ENCODE measurements at places on chromosomes 2 and 18.
A peak's percentile ranks its signal among the peaks of the same experiment; 100 is the strongest.

DNA sequence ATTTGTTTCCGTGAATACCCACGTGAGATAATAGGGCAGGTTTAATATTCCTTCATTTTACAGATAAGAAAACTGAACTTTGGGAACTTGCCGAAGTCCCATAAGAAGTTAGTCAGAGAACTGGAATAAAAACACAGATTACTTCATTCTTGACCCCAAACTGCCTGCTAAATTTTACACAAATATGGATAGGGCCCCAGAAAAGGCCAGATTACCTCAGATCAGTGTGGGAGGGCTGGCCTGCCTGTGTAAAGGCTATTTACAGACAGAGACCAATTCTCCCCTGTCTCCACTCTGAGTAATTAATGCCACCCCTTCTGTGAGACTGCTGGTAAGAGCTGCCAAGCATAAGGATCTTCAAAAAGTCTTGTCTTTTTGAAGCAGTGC, 139.2 kb downstream of the MGAT5 start:
- no peak overlapping the region for H3K4me3 ChIP-seq
- H3K4me1 ChIP-seq: peaks cover 8% of the 10 kb centered on the region
- H3K27ac ChIP-seq: no peak overlapping the region
- no peaks in the 10 kb centered on the region for H3K36me3 ChIP-seq
- no peaks in the 10 kb centered on the region for H3K27me3 ChIP-seq

DNA sequence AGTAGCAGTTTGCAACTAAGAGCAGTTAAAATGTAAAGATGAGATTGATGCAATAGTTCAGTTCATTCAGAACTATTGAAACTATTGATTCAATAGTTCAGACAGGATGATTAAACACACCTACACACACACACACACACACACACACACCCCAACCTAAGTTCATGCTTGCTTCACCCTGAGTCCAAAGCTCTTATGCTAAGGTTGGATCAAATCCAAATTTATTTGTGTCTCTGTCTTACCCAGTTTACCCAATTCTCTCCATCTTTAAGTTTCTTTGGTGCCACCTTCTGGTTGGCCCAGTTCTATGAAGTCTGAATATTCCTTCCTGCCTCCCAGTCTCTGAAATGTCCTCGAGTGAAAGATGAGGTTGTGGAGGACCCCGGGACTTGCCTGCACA, 5.1 kb downstream of the SERPINB8 start:
- no peaks in the 10 kb centered on the region for H3K4me1 ChIP-seq
- H3K4me3 ChIP-seq: no peak overlapping the region

DNA sequence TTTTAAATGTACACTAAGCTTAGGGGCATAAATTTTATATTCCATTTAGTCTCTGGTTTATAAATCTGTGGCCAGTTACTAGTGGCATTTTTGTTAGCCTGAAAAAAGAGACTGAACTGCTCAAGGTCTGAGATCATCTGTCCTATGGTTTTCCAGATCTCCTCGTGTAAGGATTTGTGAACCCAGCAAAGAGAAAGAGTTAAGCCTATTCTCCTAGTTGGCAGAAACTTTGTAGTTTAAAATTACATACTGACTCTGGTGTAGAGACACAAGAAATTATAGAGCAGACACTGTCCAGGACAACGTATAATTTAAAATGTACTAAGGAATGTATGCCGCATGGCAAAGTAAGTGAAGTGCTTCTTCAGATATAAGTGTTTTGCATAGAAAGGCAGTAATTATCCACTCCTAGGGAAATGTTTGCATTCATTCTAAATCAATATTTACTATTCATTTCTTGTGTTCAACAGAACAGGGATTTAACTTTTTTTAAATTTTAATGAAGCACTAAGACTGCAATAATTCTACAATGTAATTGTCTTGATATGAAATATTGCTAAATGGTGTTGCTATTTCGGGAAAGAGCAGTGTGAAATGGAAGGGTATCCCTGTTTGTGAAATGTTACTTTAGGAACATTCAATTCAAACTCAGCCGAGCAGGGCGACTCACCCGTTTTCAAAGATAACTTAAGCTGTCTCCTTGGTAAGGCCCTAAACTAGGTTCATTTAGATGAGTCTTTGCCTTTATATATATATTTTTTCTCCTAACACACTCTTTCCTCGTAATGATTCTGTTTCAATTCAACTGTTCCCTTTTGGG, 508.4 kb upstream of the ZEB2 start:
- no peak overlapping the region for H3K4me3 ChIP-seq
- no peaks in the 10 kb centered on the region for H3K36me3 ChIP-seq
- no peak overlapping the region for H3K27ac ChIP-seq
- DNase-seq: no peak

DNA sequence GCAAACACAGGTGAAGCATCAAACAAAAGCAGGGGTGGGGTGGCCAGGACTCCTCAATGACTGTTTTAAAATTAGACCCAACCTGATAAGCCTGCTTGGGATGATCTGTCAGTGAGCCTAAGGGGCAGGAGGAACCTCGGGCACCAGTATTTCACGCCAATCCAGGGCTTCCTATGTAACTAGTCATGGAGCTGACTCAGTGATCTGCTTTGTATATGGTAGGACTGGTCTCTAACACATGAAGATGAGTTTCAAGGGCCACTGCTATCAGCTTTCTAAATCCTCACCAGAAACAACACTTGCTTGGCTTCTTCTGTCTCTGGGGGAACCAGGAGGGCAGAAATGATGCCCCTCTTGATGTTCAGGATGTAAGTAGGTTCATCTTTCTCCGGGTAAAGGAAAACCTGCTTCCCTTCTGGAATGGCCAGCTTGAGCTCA, 6.2 kb downstream of the APOB start:
- no peak overlapping the region for H3K4me3 ChIP-seq
- no peak for DNase-seq
- no peaks in the 10 kb centered on the region for H3K27me3 ChIP-seq
- H3K4me1 ChIP-seq: peaks cover 2% of the 10 kb centered on the region
- no peak overlapping the region for H3K27ac ChIP-seq
- no peaks in the 10 kb centered on the region for H3K36me3 ChIP-seq

GRCh38 chr2:43047187-43047780, 179.1 kb downstream of the ZFP36L2 start:
- H3K36me3 ChIP-seq: no peaks in the 10 kb centered on the region
- no peaks in the 10 kb centered on the region for H3K27me3 ChIP-seq
- peaks cover 34% of the 10 kb centered on the region for H3K4me1 ChIP-seq
- H3K27ac ChIP-seq: no peak overlapping the region
- H3K4me3 ChIP-seq: no peak overlapping the region

DNA sequence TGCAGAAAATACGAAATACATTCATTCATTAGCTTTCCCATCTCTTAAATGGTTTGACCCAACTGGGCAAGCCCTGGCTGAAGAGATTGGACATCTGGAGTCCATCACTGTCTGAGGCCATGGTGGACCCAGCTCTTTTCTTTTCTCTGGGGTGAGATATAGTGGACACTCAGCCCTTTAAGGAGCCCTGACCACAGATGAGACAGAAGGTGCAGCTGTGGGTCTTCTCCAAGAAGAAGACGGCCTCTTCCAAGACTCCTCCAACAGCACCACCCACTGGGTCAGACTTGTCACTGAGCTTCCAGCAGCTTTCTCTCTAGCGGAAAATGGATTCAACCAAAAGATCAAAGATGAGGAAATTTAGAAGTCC, 27.2 kb downstream of the TWIST2 start:
- no peaks in the 10 kb centered on the region for H3K27me3 ChIP-seq
- no peaks in the 10 kb centered on the region for H3K36me3 ChIP-seq
- peaks cover 6% of the 10 kb centered on the region for H3K4me1 ChIP-seq
- peak; percentile 8 for DNase-seq
- H3K27ac ChIP-seq: no peak overlapping the region

DNA sequence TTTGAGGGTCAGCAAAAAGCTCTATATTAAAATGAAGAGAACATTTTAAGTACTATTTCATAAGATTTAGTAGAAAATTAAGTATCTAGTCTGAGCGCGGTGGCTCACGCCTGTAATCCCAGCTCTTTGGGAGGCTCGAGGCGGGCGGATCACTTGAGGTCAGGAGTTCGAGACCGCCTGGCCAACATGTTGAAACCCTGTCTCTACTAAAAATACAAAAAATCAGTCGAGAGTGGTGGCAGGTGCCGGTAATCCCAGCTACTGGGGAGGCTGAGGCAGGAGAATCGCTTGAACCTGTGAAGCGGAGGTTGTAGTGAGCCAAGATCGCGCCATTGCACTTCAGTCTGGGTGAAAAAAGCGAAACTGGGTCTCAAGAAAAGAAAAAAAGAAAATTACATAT, 1.6 kb downstream of the USP14 start:
- DNase-seq: no peak
- no peak overlapping the region for H3K27ac ChIP-seq
- no peak overlapping the region for H3K4me3 ChIP-seq
- no peaks in the 10 kb centered on the region for H3K36me3 ChIP-seq
- H3K4me1 ChIP-seq: peaks cover 6% of the 10 kb centered on the region

GRCh38 chr2:20526160-20526559, 79.3 kb downstream of the RHOB start:
- peaks cover 10% of the 10 kb centered on the region for H3K4me1 ChIP-seq
- H3K27me3 ChIP-seq: no peaks in the 10 kb centered on the region
- no peak overlapping the region for H3K27ac ChIP-seq
- DNase-seq: no peak
- H3K36me3 ChIP-seq: no peaks in the 10 kb centered on the region

DNA sequence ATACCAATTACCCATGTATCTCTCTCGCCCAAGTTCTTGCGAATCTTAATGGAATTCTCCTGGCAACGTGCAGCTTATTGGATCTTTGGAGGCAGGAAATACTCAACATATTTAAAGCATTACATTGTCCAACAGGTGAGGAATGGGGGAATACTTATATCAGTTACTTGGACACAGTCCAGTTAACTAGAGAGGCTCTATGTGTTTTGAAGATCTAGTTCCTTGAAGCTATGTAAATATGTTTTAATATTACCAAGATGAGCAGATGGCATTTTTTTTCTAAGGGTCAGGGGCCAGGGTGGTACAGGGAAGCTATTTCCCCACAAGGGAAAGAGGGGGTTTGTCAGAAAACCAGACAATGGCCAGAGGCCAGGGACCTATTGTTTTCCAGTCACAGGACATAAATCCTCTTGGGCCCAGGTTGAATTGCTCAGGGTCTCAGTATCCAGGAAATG, 26.8 kb upstream of the MC5R start:
- H3K4me1 ChIP-seq: peaks cover 2% of the 10 kb centered on the region
- no peaks in the 10 kb centered on the region for H3K27me3 ChIP-seq
- H3K4me3 ChIP-seq: no peak overlapping the region
- DNase-seq: no peak
- H3K36me3 ChIP-seq: no peaks in the 10 kb centered on the region

- H3K4me3 ChIP-seq: no peak overlapping the region
- no peak for DNase-seq
- no peaks in the 10 kb centered on the region for H3K36me3 ChIP-seq
- H3K27ac ChIP-seq: no peak overlapping the region
- no peaks in the 10 kb centered on the region for H3K27me3 ChIP-seq
Observed at GRCh38 chr2:188937228-188938220, 36.6 kb upstream of the COL3A1 start.

GRCh38 chr2:3954261-3954660, 250.9 kb downstream of the DCDC2C start:
- no peak overlapping the region for H3K4me3 ChIP-seq
- no peaks in the 10 kb centered on the region for H3K36me3 ChIP-seq
- no peaks in the 10 kb centered on the region for H3K4me1 ChIP-seq
- no peak for DNase-seq
- no peak overlapping the region for H3K27ac ChIP-seq
- no peaks in the 10 kb centered on the region for H3K27me3 ChIP-seq

- H3K4me3 ChIP-seq: no peak overlapping the region
- peak; percentile 43 for DNase-seq
- H3K36me3 ChIP-seq: no peaks in the 10 kb centered on the region
Observed at GRCh38 chr2:128284841-128285240, 33.8 kb downstream of the HS6ST1 start.

- no peaks in the 10 kb centered on the region for H3K4me1 ChIP-seq
- H3K4me3 ChIP-seq: no peak overlapping the region
- no peaks in the 10 kb centered on the region for H3K27me3 ChIP-seq
- no peaks in the 10 kb centered on the region for H3K36me3 ChIP-seq
- no peak for DNase-seq
Observed at GRCh38 chr2:4979111-4979510, 713.1 kb upstream of the SOX11 start.

GRCh38 chr18:29556070-29556469, 1379.1 kb upstream of the CDH2 start:
- H3K4me3 ChIP-seq: no peak overlapping the region
- no peaks in the 10 kb centered on the region for H3K4me1 ChIP-seq
- DNase-seq: no peak
- H3K36me3 ChIP-seq: no peaks in the 10 kb centered on the region

DNA sequence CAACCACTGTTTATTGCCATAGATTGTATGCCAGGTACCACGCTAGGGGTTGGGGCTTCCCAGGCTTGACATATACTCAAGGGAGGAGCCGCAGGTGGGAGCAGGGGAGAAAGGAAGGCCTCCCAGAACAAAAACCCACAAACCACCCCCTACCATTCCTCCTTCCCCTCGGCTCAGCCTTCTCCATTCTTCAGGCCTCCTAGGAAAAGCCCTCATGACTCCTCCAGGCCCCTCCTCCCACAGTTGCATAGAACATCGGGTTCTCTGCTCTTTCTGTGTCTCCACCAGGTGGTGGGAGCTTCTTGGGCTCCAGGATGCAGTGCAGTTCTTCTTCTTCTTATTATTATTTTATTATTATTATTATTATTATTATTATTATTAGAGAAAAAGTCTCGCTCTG, 80.3 kb downstream of the ZFP36L2 start:
- no peaks in the 10 kb centered on the region for H3K4me1 ChIP-seq
- H3K27ac ChIP-seq: no peak overlapping the region
- no peaks in the 10 kb centered on the region for H3K36me3 ChIP-seq

DNA sequence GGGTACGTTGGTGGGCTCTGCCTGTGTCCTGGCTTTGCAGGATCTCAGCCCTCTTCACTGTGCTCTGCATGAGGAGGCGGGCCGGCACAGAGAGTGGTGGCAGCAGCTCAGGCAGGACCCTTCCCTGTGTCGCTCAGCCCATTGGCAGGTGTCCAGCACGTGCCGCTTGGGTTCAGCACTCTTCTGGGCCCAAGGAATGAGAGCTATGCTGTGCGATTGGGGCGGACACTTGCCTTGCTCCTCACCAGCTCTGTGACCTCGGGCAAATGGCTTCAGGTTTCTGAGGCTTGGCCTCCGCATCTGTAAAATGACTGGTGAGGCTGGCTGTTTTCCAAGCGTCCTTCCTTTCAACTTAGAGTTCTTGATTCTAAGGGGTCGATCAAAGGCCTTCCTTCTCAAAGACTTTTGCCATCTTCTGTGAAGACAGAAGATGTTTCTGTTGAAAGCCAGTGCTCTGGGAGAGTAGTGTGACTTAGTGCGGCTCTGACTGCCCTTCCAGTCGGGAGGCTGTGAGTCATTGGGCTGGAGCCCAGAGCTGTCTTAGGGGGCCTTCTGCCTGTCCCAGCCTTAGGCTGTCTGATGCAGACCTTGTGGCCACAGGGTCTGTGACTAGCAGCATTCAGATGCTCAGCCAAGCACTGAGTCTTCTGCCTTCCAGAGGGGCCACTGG, 35.6 kb downstream of the GLI2 start:
- no peaks in the 10 kb centered on the region for H3K27me3 ChIP-seq
- no peak overlapping the region for H3K4me3 ChIP-seq

GRCh38 chr18:3538954-3539617, 89.1 kb downstream of the TGIF1 start:
- no peaks in the 10 kb centered on the region for H3K36me3 ChIP-seq
- no peak for DNase-seq
- peaks cover 3% of the 10 kb centered on the region for H3K4me1 ChIP-seq
- no peaks in the 10 kb centered on the region for H3K27me3 ChIP-seq
- H3K4me3 ChIP-seq: no peak overlapping the region

GRCh38 chr2:37585295-37585908, 86.0 kb downstream of the CDC42EP3 start:
- H3K27me3 ChIP-seq: no peaks in the 10 kb centered on the region
- peak; percentile 49 for DNase-seq
- H3K27ac ChIP-seq: no peak overlapping the region
- H3K36me3 ChIP-seq: no peaks in the 10 kb centered on the region
- no peak overlapping the region for H3K4me3 ChIP-seq
- H3K4me1 ChIP-seq: peaks cover 19% of the 10 kb centered on the region
